RPMI7951 (cell line): ENCODE measurements at places on chromosomes 2 and 18.

- no peak for DNase-seq
Measured at GRCh38 chr2:186348200-186348599, 137.9 kb upstream of the ZC3H15 start.

DNA sequence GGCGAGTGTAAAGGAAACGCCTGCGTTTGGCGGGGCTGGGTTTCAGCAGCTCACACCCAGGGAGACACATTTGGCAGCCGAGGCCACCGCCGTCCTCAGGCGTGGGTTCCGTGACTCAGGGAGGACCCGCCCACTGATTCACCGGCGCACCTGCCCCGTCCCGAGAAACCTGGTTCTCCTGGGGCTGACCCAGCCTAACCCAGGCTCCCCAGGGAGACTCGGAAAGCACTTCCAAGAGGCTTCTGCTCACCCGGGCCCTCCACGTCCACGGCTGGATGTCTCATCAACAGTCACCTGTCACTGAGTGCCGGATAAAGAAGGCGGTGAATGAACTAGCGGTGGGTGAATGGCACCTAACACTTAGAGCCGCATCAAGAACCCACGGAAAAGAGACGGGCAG lies 126.4 kb upstream of the CTDP1 start:
- no peak for DNase-seq

DNA sequence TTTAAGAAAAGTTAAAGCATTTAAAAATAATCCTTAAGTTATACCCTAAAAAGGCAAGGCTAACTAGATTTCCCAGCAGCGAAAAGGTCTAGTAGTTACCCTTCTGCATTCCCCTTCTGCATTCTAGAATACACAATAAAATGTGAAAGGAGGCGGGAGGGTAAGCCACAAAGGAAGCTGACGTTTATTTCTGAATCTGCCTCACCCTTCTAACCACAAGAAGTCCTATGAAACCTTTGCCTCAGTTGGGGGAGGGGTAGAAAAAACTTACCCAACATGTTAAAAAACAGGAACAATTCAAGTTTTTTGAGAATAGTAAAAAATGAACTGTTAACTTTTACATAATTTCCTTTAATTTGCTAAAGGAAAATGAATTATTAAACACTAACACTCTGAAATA lies 11.3 kb downstream of the STK17B start:
- peak; percentile 91 for DNase-seq

GRCh38 chr2:68230241-68231060 lies 21.9 kb downstream of the PPP3R1 start:
- no peak for DNase-seq

- no peak for DNase-seq
Measured at GRCh38 chr2:54059986-54060385, 55.4 kb upstream of the ACYP2 start.

- DNase-seq: no peak
Measured at GRCh38 chr2:53473775-53474311, 293.8 kb upstream of the CHAC2 start.

DNA sequence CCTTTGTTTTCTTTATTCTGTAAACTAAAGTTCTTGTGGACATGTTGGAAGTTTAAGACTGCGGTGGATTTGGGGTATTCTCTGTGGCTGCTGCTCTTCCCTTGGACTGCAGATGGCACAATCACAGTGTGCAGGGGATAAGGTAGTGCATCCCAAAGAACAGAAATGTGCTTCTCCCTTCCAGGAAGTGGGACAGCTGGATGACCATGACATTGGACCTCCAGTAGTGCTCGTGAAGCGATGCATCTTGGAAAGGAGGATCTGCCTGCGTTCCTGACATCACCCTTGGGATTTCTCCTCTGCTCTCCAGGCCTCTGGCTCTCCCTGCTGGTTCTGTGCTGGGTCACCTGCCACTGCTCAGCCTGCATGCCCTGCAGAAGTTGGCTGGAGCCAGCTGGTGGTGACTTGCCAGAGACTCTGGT lies 109.9 kb downstream of the SLC4A3 start:
- DNase-seq: peak; percentile 47

DNA sequence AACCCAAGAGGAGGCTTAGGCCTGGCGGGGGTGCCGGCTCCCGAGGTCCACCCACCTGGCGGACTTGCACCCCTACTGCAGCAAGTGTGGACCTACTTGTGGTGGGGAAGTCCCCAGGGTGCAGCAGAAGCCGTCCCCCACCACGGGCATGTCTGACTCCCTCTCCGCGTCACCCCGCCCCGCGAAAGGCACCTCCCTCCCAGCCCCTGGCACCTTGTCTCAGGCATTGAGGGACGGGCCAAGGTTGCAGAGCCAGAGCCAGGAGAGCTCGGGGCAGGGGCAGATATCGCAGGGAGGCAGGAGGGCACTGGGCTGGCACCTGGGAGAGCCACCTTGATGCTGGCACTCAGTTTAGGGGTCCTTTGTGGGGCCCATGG lies 19.0 kb downstream of the CROCC2 start:
- no peak for DNase-seq

- DNase-seq: no peak
Measured at GRCh38 chr2:3192920-3193319, 184.7 kb downstream of the EIPR1 start.

GRCh38 chr2:235669983-235670962 lies 176.4 kb downstream of the AGAP1 start:
- no peak for DNase-seq

DNA sequence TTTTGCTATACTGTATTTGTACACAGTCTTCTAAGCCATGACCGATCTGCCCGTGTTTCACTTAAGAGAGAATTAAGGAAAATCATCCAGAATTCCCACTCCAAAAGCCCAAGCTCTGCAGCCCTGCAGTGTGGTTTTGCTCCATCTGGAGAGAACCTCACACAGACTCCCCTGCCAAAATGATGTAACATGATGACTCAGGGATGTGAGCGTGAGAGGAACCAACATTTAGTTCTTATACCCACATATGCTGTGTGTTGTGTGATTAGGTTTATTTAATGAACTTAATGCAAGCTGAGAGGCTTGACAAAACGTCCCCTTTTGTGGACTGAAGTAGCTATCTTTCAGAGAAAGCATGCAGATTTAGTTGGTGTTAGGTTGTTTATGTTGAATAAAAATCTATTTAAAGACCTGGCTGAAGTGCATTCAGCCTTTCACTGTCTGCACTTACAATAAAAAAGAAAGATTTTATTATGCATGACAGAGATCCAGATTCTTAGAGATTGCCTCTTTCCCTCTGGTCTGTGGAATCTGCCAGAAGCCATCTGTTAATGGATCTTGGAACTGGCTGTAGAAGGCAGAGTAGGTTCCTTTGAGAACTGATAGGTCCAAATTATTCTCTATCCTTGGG lies 6.3 kb downstream of the RAB12 start:
- DNase-seq: peak; percentile 92

- no peak for DNase-seq
Measured at GRCh38 chr2:209582281-209582680, 158.4 kb downstream of the MAP2 start.

DNA sequence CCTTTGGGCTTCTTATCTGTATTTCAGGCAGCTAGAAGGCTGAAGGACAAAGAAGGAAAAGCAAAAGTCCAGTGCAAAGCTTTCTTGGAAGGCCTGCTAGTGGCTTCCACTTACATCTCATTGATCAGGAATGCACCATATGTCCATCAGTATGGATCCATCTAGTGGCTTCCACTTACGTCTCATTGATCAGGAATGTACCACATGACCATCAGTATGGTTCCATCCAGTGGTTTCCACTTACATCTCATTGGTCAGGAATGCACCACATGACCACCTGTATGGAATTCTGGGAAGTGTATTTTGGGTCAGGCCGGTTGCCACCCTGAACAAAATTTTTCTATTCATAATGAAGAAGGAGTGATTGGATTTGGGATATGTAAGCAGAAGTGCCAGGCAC lies 70.6 kb downstream of the LYPD6 start:
- DNase-seq: peak; percentile 45

DNA sequence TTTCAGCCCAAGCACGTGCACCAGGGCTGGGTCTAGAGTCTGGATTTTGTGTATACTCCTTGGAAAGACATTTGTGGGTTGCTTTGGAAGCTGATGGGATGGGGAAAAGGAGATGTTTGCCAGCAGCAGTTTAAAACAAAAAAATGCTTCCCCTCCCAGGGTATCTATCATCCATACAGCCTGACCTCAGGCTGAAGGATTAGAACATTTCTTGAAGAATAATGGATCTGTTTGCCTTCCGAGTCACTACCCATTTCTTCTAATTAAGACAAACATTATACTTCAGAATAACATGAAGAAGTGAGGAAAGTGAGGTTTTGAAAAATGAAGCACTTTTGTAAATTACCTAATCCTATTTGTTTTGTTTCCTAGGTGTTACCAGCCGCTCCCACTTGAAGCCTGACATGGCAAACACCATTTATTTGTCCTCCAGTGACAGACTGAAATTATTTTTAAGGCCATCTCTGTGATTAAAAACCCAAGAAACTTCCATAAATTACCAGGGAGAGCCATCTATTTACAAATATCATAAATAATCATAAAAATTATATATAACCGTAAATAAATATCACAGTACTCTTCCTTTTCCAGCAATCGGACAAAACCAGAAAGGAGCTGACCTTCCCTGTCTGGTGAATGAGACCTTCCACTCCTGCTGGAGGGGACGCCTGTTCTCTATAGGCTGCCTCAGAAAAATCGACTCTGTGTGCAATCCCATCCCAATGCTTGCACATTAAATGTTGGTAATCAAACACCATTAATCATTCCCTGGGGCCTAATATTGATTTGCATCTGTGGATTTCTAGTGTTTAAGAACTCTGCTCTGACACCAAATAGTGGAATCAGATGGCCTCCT lies 106.8 kb downstream of the C1D start:
- DNase-seq: no peak

DNA sequence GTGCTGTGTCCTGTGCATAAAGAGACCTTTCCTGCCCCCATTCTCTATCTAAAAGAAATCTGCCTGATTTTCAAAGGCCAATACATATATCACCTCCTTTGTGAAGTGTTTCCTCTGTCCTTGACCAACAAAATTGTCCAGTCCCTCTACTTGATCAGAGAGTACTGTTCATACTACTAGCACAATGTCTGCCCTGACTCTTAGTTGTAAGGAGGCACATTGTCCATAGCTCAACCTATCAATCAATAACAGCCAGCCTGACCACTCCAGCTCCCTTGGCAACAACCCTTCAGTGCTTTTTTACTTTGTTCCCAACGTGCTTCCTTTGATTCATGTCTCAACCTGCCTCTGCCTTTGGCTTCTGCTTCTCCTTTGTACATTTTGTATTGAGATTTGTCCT lies 398.9 kb downstream of the TRIB2 start:
- no peak for DNase-seq

- no peak for DNase-seq
Measured at GRCh38 chr18:29449424-29449823, 1272.5 kb upstream of the CDH2 start.

DNA sequence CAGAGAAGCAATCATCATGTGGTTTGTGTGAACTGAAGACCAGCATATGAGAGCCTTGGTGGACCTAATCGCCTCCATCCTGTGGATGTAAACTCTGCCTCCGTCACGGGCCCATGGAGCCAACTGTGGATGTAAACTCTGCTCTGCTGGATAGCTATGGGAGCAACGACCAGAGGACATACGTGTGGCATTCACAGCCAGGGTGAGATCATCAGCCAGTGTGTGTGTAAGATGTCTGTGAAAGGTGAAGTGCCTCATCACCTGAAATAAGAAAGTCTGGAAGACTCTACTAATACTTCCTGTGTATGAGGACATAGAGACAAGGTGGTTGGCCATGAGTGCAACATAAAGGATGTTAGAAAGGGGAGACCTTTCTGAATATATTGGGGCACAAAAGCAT lies 63.5 kb downstream of the CYB5A start:
- no peak for DNase-seq

- no peak for DNase-seq
Measured at GRCh38 chr2:146477383-146477782, 1367.4 kb upstream of the ACVR2A start.

- no peak for DNase-seq
Measured at GRCh38 chr2:5618271-5618670, 73.9 kb upstream of the SOX11 start.

- peak; percentile 52 for DNase-seq
Measured at GRCh38 chr2:228853151-228853550, 417.9 kb downstream of the PID1 start.

DNA sequence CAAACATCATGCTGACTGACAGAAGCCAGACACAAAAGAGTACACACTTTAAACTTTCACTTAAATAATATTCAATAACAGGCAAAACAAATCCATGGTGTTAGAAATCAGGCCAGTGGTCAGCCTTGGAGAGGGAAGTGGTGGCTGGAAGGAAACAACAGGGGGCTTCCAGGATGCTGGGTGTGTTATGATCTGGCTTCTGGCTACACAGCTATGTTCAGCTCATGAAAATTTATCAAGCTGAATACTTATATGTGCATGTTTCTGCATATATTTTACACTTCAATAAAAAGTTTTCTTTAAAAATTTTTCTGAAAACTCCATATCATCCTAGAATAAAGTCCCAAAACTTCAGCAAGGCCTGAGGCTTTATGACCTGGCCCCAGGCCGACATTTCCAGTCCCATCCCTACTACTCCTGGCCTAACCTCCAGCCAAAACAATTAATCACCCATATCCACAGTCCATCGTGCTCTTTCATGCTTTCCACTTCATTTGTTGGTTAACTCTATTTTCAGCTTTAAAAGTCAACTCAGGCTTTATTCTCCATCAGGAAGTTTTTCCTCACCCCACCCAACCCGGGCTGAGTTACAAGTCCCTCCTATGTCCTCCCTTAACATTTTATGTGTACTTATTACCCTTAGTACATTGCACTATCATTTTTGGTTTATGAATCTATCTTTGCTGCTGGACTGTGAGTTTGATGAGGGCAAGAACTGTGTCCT lies 27.9 kb upstream of the SPTBN1 start:
- DNase-seq: peak; percentile 35

GRCh38 chr2:130791617-130791939 lies 36.2 kb downstream of the AMER3 start:
- no peak for DNase-seq

DNA sequence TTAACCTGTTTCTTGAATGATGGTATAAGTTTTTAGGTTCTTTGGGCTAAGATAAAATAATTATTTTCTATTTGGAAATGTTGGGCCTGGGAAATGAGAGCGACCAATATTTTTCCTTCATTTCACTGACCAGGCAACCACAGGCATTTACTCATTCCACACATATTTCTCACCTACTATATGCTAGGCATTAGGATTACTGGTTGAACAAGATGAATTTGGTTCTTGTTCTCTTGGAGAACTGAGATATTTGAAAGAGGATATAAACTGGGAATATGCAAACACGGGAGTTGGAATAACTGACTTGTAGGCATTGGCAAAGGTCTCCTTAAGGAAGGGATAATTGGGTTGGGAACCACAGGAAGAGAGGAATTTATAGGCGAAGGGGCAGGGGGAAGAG lies 3.9 kb upstream of the MYL1 start:
- DNase-seq: no peak

DNA sequence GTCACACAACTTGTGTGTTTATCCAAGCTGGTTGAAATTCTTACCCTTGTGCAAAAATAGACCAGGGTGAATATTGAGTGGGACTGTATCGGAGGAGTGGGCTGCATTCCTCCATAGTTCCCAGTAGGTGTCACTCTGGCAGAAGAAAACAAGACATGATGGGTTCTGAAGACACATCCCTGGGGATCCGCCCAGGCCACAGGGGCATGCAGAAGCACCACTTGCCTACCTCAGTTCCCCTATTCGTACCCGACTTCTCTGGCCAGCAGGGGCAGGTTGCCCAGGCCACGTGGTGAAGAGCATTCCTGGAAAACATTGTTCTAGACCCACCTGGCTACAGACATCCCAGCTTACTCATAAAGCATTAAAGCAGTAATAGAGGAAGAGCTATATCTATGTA lies 168.2 kb downstream of the FAM210A start:
- DNase-seq: peak; percentile 29

- no peak for DNase-seq
Measured at GRCh38 chr18:57797209-57797651, 5.9 kb downstream of the ATP8B1 start.

- peak; percentile 100 for DNase-seq
Measured at GRCh38 chr2:28408764-28409599, 16.3 kb downstream of the FOSL2 start.
